Body of pancreas (tissue), 4 donors: ENCODE measurements at places on chromosomes 2 and 18. TPM values are rescaled to one million over a fixed set of nuclear protein-coding genes. Genes with fewer than 3 reads are reported as not detected.

Gene CDCA7
- 3.1 TPM for total RNA-seq

Gene AQP12B
- 328 TPM for total RNA-seq

Gene WNT6
- total RNA-seq, result 1.0 TPM

- no peak overlapping the region for H3K27ac ChIP-seq
- DNase-seq, result no peak
- H3K4me3 ChIP-seq, result no peak overlapping the region
- H3K4me1 ChIP-seq, result no peaks in the 10 kb centered on the region
Measured at GRCh38 chr2:205438241-205438640, 244.1 kb upstream of the NRP2 start.

DNA sequence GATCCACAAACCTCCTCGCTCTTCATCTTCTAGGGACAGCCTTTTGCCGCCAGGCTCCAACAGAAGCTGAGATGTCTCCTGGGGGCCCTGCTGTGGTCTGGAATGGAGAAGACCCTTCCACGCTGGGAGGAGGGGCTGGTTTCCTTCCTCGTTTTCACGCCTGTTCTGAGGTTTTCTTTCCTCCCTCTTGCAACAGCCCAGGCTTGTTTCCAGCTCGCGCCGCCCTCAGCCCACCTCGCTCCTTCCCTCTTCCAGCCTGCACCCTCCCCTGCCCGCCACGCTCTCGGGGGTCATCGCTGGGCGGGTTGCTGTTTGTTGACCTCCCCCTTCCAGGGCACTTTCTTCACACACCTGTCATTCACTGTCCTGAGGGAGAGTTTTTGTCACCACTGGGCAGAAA lies 55.4 kb downstream of the VAPA start:
- DNase-seq, result no peak
- peaks cover 3% of the 10 kb centered on the region for H3K4me1 ChIP-seq
- no peak overlapping the region for H3K4me3 ChIP-seq
- H3K36me3 ChIP-seq, result no peaks in the 10 kb centered on the region
- H3K27me3 ChIP-seq, result no peaks in the 10 kb centered on the region
- H3K27ac ChIP-seq, result no peak overlapping the region

GRCh38 chr2:45000921-45001868 lies 8.1 kb downstream of the SIX2 start:
- DNase-seq, result peak; percentile 14
- peaks cover 4% of the 10 kb centered on the region for H3K27me3 ChIP-seq
- H3K36me3 ChIP-seq, result no peaks in the 10 kb centered on the region

DNA sequence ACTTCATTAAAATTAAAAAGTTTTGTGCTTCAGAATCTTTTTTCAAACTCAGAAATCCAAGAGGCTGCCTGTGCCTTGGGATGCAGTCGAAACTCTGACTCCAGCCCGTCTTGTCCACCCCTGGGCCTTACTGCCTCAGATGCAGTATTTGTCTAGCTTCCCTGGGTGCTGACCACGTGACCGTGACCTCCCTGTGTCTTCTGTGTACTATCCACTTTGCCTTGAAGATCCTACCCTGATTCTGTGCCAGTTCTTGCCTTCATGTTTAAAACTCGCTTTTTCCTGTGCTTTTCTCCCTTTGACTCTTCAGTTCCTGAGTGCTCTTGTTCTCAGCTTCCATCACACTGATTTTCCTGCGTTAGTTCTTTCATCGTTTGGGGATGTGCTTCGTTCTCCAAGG lies 80.7 kb downstream of the ITGB1BP1 start:
- H3K27ac ChIP-seq, result no peak overlapping the region
- H3K36me3 ChIP-seq, result no peaks in the 10 kb centered on the region
- H3K27me3 ChIP-seq, result no peaks in the 10 kb centered on the region
- H3K4me3 ChIP-seq, result no peak overlapping the region
- peaks cover 27% of the 10 kb centered on the region for H3K4me1 ChIP-seq

GRCh38 chr2:27051902-27052645 lies 606 bp downstream of the AGBL5 start:
- peak overlapping the region; percentile 86 for H3K27ac ChIP-seq
- no peaks in the 10 kb centered on the region for H3K27me3 ChIP-seq
